Naive thymus-derived CD8-positive, alpha-beta T cell (primary cell): ENCODE measurements at places on chromosomes 3 and 15.

DNA sequence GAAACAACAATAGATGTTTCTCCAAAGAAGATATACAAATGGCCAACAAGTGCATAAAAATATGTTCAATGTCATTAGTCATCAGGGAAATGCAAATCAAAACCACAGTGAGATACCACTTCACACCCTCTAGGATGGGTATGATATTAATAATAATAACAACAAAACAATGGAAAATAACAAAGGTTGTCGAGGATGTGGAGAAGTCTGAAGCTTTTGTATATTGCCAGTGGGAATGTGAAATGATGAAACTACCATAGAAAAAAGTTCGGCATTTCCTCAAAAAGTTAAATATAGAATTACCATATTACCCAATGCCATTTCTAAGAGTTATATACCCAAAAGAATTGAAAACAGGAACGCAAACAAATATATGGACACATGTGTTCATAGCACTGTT is 10.8 kb downstream of the BHLHE40 start:
- no peak for DNase-seq

DNA sequence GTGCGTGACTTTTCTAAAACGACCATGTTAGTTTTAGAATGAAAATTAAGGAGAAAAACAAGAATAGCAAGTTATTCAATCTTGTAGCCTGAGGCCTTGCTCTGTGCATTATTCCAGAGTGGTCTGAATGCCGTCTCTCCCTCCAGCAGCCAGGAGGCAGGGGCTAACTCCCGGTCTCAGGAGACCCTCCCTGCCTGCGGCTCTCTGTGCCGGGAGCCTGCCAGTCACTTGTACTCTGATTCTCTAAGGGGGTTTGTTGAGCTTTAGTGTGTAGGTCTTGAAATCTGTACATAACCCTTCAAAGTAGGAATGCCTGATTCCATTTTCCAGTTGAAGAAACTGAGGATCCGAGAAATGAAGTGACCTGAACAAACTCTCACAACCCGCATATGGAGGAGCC is 97.3 kb downstream of the ARNT2 start:
- no peak for DNase-seq

DNA sequence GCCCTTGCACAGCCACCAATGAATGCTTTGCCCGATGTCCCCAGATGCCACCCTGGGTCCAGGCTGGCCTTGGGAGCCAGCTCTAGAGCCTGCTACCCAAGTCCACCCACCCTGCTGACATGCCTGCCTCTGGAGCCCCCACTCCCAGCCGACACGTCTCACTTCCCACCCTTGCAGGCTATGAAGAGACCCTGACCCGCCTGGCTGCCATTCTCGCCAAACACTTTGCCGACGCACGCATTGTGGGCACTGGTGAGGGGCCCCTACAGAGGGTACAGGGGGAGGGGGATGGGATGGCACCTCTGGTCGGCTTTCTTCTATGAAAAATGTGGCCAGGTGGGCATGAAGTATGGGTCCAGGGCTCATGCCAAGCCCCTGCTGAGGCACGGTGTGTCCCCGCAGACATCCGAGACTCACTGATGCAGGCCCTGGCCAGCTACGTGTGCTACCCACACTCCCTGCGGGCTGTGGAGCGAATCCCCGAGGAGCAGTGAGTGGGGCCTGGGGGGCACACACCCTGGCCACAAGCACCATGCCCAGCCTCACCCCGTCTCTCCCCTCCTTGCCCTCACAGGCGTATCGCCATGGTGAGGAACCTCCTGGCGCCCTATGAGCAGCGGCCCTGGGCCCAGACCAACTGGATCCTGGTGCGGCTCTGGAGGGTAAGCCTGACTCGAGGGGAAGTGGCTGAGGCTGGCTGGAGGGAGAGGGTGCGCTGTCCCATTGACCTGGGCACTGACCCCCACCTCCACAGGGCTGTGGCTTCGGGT is 6.0 kb downstream of the AMIGO3 start:
- DNase-seq, result no peak

- no peak for DNase-seq
These were observed 949.0 kb downstream of the EPHA3 start for GRCh38 chr3:90056281-90057032.

GRCh38 chr15:58476525-58477162 is 44.9 kb downstream of the LIPC start:
- no peak for DNase-seq

DNA sequence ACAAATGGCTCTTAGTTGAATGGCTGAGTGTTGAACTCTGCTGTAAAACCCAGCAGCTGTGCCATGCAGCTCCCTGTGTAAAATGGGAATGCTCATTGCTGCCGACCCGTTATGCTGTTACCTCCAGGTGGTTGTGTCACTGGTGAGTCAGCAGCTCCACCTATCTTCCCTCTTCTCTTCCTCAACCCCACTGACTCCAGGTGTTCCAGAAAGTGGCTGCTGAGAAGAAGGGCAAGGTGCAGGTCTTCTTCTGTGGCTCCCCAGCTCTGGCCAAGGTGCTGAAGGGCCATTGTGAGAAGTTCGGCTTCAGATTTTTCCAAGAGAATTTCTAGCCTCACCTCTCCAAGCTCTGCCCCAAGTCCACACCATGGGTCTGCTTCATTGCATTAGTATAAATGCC is 41.9 kb downstream of the NOX5 start:
- DNase-seq, result no peak

DNA sequence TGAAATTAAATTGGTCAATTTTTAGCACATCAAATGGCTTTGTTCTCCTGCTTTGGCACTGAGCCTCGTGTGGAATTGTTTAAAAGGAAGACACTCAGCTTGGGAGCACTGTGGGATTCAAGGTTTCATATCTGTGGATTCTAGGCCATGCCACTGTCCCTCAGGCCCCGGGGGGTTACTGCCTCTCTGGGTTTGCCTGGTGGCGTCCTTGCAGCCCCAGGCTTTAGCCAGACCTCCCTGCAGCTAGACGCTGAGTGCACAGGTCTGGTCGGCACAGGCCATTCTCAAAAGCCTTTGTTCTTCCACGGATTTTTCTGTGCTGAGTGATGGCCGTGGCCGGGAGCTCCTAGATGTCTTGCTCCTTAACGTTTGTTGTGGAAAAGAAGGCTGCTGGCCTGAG is 76.2 kb downstream of the CACNA2D3 start:
- DNase-seq, result no peak

DNA sequence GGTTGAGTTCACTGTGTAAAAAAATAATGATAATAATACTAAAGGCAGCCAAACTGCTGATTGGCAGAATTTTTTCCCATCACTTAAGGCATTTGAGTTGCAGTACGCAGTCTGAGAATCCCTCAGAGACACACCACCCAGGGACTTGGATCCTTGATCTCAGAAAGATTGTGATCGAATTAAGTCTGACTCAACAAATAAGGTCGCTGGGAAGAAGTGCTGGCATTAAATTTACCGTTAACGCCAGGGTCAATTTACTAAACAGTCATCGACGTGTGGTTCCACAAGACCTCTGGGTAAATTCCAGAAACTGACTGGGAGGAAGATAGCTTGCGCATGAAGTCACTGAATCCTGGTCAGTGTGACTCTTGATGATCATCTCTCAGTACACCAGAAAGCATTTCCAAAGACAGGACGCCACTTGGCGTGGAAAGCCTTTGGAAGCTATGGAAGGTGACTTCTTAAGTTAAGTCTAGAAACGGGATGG is 48.3 kb upstream of the CGNL1 start:
- no peak for DNase-seq

DNA sequence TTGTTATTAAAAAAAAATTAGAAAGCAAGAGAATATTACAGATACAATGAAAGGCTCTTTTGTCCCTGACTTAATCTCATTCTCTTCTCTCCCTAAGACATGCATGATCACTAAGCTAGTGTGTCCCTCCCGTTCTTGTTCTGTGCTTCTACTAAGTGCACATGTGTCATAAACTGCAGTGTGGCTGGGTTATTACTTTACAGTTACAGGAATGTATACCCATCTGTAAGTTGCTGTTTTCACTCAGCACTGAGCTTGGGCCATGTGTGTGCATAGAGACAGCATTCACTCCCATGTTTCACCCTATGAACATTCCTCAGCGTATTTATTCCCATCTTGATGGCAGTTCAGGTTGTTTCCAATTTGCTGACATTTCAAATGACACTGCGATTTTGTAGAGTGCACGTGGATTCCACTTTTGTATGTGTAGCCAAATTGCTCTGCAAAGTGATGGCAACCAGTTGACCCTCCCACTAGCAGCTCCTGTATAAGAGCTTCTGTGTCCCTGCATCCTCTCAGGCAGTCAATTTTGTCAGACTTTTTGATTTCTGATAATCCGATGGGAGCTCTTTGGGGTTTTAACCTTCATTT is 145.8 kb upstream of the UBE2E1 start:
- no peak for DNase-seq

- no peak for DNase-seq
These were observed 110.4 kb downstream of the LRRC28 start for GRCh38 chr15:99361545-99362185.

- no peak for DNase-seq
These were observed 39.9 kb upstream of the TNFAIP8L3 start for GRCh38 chr15:51134416-51135199.

DNA sequence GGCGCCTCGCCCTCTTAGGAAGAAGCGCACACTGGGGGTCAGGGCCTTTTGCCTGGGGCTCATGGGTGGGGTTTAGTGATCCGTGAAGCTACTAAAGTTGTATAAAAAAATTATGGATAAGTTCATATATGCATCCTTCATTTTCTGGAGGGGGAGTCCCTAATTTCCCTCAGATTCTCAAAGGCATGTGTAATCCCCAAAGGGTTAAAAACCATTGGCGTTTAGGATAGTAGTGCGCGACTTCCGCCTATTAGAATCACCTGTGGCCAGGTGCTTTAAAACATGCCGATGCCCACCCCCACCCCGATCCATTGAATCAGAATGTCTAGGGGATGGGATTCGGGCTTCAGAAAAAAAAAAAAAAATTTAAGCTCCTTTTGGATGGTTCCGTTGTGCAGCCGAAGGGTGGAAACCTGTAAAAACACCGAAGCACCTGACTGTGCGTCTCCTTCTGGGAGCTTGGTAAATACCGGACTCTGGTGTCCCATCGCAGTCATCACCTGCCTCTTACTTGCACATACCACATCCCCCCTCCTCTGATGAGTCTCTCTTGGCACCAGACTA is 570 bp downstream of the APH1B start:
- no peak for DNase-seq

DNA sequence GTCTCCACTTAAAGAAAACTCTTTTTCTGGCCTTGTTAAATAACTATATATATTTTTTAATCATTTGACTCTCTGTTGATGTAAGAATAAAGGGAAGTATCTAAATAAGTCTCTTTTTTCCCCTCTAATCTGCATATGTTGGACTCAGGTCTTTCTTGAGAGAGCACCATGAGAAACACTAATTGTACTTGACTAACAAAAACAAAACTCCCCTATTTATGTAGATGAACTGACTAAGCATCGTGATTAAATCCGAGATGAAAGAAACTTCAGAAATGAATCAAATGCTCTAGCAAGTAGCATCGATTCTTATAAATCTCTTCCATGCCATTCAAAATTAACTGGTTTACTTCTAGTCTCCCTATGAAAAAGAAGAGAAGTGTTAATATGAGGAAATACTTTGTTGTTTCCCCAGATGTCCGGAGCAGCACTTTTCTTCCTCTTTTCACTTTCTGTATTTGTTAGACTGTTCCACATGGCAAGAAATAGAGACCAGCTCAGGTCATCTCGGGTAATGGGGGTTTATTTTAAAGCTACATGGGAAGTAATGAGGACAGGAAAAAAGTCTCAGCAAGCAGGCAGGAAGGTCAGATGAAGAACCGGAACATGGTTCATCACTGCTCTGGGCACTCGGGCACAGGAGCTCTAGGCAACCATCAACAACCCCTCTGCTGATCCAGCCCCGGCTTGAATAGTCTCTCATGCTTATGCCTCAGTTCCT is 288.3 kb downstream of the CNTN6 start:
- no peak for DNase-seq

DNA sequence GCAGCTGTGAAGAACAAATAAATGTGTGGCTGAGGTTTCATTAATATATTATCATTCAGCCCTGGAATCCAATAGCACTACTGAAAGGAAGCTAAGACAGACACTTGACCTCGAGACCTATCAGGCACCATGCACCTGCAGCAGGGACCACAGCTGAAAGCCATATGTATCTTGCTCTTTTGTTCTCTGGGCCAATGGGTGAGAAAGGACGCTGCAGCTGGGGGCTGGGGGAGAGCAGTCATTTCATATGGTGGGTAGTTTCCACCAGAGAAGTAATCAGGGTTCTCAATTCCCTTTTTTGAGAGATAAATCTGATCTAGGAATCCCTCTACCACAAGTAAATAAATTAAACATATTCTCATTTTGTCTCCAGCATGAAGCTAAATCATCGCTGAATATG is 225.6 kb upstream of the STRIT1 start:
- no peak for DNase-seq

DNA sequence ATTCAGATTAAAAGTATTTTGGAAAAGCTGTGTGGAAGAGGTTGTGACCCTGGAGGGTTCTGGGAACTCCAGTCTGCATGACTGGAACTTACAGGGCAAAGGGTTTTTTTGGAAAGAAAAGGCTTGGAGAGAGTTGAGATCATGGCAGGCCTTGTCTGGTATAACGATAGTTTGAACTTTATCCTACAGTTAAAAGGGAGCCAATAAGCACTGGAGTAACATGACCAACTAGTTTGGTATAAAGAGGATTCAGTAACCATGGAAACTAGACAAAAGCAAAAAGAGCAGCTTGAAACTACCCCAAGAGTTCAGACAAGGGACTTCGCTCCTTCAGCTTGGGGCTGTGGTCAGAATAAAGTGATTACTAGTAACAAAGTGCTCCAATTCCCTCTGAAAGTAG is 151.2 kb upstream of the TMCO5A start:
- no peak for DNase-seq

DNA sequence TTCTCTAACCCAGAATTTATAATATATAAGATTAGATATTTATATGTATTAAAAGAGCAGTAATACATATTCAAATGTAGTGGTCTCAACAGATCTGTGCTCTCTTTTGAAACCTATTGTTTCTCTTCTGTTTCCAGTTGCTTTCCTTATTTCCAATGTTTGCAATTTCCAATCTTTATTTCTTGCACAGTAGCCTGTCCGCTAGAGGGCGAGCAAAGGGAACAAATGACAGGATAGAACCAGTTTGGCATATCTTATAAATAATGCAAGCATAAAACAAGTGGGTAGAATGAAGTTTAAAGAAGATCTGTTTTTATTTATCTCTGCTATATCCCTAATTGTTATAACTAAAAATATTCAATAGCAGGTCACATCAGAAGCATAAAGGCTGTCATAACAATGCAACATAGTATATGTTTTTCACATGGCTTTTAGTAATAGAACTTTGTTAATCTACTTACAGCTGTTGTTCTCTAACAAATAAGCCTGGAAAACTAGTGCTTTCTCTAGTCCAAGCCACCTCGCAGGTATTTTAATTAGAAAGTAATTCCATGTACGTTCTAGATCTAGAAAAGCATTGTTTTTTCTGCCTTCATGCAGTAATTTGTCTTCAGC is 15.1 kb upstream of the TCAIM start:
- DNase-seq, result peak; percentile 77

DNA sequence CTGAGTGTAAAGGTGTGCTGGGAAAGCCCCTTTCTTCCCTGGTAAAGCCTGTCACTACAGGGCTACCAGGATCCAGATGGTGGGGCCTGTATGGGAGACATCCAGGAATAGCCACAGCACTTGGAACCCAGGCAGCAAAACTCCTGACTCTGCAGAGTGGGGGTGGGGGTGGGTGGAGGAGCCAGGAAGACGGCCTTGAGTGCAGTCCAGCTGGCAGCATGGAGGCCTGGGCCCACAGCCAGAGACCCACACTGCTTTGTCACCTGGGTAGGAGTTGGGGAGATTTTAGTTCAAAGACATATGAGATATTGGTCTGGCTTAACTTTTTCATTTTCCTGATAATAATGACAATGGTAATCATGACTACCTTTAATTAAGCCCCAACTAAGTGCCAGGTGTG is 116.7 kb upstream of the MRPS22 start:
- DNase-seq, result no peak

- DNase-seq, result no peak
These were observed 26.4 kb downstream of the LARS2 start for GRCh38 chr3:45414823-45415222.
